Foreskin keratinocyte (primary cell): ENCODE measurements at places on chromosomes 2 and 18.

DNA sequence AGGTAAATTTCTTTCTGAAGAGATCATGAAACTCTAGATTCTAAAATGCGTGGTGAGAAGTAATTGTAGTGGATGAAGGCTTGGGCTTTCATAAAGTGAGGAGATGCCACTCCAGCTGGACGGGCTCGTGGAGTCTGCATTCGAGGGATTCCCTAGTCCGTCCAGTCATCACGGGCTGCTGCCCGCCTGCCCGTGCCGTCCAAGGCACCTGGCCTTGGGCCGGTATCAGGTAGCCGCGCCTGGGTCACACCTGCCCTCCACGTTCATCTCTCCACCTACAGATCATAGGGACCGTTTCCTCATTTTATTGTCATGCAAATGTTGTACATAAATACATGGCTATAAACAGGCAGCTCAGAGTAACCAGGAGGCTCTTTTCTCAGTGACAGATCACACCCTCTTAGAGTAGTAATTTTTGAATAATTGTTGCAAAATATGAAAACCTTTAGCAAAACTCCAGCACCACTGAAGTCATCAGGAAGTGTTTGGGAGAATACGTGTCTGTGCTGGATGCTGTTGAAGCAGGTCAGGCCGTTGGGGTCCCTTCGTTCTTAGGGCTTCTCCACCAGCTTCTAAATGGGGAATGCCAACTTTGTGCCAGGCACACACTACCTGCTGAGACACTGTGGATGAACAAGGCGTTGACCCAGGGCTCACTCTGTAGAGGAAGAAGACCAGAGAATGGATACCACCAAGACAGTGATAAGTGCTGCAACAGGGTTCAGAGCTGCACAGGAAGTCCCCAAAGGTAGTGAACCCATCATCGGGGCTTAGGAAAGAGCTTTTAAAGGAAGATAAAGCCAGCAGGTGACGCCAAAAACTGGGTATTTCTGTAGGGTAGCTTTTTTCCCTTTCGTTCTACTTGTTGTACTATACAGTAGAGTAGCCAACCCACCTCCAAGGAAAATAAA is 112.5 kb downstream of the FAM210A start:
- DNase-seq, result no peak

DNA sequence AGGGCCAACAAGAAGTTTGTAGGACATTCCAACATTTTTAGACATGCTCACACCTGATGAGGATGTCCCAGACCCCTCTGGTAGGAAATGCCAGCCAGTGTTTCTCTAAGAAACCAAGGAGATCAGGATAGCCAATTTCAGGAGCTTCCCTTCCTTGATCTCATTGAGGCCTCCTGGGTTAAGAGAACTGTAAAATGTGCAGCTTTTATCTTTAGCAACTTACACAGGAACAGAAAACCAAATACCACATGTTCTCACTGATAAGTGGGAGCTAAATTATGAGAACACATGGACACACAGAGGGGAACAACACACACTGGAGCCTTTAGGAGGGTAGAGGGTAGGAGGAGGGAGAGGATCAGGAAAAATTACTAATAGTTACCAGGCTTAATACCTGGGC is 99.6 kb upstream of the MAP2 start:
- no peak for DNase-seq

DNA sequence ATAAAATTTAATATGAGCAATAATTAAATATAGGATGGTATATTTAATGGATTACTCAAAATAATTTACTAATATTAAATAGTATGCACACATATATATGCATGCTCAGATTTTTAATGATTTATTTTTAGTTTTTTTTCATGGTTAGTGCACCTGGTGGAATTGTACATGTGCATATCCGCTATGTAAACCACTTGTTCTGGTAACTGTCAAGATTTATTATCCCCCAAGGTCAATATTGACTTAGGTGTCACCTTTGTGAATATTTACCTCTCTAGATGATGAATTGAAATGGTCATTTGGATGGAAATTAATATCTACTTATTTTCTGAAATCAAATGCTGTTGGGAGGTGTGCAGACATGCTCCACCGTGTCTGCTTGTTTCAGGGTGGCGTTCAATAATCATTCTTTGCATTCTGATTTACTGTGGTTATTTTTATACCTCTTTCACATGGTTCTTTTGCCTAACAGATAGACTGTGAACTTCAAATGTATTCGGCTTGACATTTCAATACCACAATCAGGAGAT is 14.7 kb downstream of the CNTNAP5 start:
- no peak for DNase-seq

DNA sequence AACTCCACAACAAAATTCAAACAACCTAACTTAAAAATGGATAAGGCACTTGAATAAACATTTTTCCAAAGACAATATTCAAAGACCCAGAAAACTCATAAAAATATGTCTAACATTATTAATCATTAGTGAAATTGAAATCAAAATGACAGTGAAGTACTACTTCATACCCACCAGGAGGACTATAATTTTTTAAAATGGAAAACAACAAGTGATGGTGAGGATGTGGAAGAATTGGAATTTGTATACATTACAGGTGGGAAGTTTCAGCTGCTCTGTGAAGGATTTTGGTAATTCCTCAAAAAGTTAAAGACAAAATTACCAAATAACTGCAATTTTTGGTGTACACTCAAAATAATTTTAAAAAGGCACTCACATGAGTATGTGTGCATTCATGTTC is 920.0 kb downstream of the TDRD15 start:
- DNase-seq, result no peak

GRCh38 chr2:12091201-12091806 is 344.9 kb downstream of the LPIN1 start:
- DNase-seq, result peak; percentile 43

GRCh38 chr18:36314098-36314497 is 16.6 kb downstream of the FHOD3 start:
- DNase-seq, result no peak

- no peak for DNase-seq
These were observed 162.1 kb downstream of the QPCT start for GRCh38 chr2:37506407-37507050.

DNA sequence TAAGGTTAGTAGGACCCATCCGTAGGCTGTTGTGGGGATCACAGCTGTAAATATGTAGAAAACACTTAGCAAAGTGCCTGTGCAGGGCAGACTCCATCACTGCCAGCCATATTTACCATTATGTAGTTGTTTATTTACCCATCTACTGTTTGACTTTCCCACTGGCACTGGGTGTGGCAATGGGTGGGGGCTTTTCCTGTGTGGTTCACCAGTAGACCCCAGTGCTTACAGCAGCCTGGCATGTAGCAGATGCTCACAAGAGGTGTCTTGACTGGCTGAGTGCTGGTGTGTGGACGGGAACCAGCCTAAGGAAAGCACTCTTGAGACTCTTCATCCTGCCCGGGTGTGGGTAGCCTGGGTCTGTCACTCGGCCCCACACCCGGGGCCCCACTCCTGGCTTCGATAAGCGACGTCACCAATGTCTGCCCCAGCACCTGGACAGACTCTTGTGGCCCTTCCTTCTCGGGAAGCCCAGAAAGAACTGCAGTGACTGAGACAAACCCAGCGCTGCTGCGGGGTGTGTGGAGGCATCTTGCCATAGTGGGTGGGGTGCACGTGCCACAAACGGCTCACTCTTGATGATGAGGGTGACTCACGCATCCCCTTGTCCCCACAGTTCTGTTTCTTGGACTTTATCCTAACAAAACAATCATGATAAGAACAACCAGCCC is 78.3 kb downstream of the HDAC4 start:
- no peak for DNase-seq

GRCh38 chr2:239498576-239498975 is 97.8 kb upstream of the HDAC4 start:
- no peak for DNase-seq

DNA sequence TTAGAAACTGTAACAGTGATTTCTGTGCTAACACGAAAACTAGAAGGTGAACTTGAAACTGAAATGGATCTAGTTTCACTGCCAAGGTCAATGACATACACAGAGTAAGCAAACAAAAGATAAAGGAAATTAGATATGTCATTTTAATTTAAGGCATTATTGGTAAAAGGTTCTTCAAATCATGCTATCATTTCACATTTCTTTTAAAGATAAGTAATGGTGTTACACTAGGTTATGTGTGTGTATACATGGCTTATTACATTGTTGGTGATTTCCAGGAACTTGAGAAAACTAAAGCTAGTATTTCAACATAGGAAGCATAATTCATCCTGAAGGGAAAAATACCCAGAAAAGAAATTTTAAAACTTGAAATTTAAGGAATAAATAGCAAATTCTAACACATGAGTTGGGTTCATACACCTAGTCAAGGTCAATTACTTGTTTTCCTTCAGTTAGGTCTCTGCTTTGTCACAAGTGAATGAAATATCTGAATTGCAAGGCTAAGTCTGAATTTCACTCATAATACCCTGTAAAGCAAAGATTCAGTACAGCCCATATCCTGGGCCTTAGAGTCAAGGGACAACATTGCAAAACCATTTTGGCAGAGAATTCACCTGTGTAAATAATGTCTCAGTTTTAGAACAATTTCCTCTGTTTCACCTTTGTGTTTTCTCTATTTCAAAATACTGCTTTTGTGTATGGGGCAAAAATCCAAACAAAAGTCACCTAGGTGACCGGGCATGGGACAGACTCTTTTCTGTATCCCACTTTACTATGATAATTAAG is 141.6 kb downstream of the SRBD1 start:
- no peak for DNase-seq
